Glutamatergic neuron (in vitro differentiated cells): ENCODE measurements at places on chromosomes 16 and 17.

DNA sequence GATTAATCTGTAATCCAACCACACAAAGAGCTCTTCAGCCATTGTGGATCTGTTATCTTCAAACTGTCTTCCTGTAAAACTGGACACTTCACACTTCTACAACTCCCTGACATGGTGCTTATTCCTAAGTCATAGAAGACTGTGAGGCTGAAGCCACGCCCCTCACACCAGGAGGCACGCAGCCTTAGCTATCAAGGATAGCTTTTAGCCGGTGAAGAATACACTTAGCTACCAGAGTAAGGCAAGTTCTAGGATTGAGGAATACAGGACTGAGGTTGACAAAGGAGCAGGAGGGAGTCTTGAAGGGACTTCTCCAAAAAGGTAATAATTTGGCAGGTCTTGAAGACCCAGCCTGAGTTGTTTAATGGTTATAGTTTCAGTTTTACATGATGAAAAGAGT is 79.8 kb upstream of the GAS7 start:
- no peak overlapping the region for H3K27ac ChIP-seq
- peaks cover 2% of the 10 kb centered on the region for H3K27me3 ChIP-seq
- no peak for DNase-seq
- no peaks in the 10 kb centered on the region for H3K4me1 ChIP-seq

DNA sequence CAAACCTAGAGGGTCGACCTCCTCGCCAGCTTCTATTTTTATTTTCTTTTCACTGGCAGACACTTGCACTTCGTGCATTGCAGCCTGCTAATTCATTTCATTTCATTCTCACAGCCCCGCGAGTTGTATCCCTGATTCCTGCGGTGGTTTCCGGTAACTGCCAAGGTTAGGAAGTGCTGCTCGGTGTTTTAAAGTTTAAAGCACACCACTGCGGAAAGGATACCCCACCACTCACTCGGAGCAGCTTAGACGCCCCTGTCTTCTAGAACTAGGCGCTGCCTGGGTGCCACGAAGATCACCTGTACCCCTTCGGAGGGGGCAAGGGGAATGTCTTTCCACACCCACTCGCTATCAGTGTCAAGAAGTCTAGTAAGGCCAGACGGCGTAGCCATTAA is 509 bp downstream of the CNEP1R1 start:
- H3K36me3 ChIP-seq = no peaks in the 10 kb centered on the region
- H3K4me1 ChIP-seq = peaks cover 9% of the 10 kb centered on the region
- peak overlapping the region; percentile 93 for H3K4me3 ChIP-seq
- H3K27me3 ChIP-seq = no peaks in the 10 kb centered on the region

- no peak overlapping the region for H3K27ac ChIP-seq
- peaks cover 6% of the 10 kb centered on the region for H3K27me3 ChIP-seq
- no peak for DNase-seq
- no peak overlapping the region for H3K4me3 ChIP-seq
- H3K36me3 ChIP-seq = peaks cover 2% of the 10 kb centered on the region
Measured at GRCh38 chr16:23709536-23709935, 3.5 kb downstream of the ERN2 start.

GRCh38 chr16:74931445-74931844 is 53.5 kb downstream of the WDR59 start:
- no peak for DNase-seq

DNA sequence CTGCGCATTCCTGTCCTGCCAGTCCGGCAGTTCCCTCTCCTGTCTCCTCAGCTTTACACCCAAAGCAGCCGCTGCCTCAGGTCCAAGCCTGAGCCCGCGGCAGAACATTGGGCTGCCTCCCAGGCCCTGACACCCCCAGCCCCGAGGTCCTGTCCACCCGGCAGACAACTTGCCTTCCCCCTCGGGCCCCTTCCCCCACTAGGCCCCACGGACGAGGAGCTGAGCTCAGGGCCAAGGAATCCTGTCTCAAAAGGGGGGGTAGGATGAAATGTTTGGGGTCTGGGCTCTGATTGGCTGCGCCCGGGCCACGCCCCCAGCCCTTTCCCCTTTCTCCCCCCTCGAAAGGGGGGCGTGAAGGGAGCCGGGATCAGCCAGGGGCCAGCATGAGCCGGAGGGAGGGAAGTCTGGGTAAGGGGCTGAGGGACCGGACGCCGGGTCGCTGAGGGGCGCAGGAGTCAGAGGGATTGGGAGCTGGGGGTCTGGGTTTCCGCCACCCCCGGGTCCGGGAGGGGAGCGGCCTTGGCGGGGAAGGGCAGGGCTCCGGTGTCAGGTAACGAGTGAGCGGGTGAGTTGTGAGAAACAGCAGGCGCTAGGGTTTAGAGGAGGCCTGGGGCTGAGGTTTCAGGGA is at the start of gene CTF1:
Gene CTF1, plus strand, starts transcription at position 354 of the 628 bp plus-strand sequence. Its CDS starts 30 bp downstream, at position 384.
- H3K27ac ChIP-seq = peak within 1 kb of the TSS; percentile 86
- peak; percentile 50 for DNase-seq
- peaks cover 15% of the 10 kb centered on the region for H3K27me3 ChIP-seq
- H3K4me3 ChIP-seq = peak within 1 kb of the TSS; percentile 75
- H3K4me1 ChIP-seq = peaks cover 16% of the 10 kb centered on the region
- H3K36me3 ChIP-seq = no peaks in the 10 kb centered on the region

GRCh38 chr16:53323924-53324323 is 110.3 kb upstream of the RBL2 start:
- no peaks in the 10 kb centered on the region for H3K36me3 ChIP-seq
- no peak overlapping the region for H3K27ac ChIP-seq
- peaks cover 4% of the 10 kb centered on the region for H3K27me3 ChIP-seq

DNA sequence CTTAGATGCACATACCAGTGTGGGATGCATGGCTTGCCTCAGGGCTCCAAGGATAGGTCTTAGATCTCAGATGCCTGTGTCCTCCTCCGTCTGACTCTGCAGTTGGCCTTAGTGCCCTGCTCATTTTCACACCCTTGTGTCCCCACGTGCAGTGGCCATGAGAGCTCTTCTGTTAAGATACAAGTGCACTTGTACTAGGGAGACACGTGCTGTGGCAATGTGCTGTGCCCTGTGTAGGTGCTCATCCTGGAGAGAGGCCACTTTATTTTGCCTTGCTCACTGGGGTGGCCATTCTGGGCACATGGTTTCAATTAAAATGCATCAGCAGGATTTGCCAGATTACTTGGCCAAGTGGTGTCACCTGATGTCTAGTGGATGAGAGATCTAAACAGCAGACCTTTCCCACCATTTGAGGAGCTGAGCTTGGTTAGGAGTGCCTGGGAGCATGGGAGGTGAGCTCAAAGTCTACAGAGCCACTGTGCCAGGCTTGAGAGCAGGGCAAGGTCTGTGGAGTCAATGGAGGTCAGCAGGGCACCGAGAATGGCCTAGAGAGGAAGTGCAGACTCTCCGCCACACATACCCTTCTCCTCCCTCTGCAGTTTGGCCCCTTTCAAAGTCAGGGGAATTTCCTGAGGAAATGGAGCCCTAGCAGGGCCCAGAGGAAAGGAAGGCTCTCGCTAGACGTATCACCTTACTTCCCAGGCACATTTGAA is 25.2 kb upstream of the SMPD3 start:
- DNase-seq = no peak
- peaks cover 4% of the 10 kb centered on the region for H3K36me3 ChIP-seq
- no peaks in the 10 kb centered on the region for H3K4me1 ChIP-seq
- H3K27ac ChIP-seq = no peak overlapping the region
- H3K27me3 ChIP-seq = peaks cover 4% of the 10 kb centered on the region

DNA sequence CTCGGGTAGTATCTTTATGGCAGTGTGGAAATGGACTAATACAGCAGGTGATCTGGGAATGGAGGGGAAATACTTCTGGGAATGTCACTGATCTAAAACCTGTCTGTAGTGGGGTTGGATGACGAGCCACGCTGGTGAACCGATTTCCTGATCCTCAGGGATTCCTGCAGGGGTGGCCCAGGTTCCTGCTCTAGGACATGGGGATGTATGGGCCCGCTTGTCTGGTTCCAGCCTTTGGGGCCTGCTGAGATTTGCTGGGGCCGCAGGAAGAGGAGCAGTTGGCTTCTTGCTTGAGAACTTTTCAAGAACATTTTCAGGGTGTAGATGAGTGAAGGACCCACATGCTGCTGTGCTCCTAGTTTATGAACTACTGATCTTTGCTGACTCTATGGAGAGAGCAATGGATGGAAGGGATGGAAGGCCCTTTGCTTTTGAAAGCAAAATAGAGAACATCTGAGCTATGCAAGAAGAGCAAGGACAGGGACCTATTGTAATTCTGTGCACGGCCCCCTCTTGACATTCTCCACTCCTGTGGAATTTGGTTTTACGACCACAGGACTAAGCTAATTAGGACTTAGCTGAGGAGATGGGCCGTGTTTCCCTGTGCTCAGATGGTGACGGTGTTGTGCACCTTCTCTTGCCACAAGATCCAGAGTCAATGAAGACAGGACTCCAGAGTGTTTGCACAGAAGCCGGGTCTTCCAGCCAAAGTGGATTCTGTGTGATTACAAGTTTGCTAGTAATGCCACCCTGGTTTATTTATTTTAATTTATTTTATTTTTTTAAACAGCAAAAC is 90.5 kb downstream of the SEC14L1 start:
- no peak for DNase-seq
- no peak overlapping the region for H3K4me3 ChIP-seq
- H3K27ac ChIP-seq = no peak overlapping the region
- H3K36me3 ChIP-seq = peaks cover 6% of the 10 kb centered on the region
- peaks cover 3% of the 10 kb centered on the region for H3K27me3 ChIP-seq
